Activated CD8-positive, alpha-beta memory T cell treated with anti-CD3 and anti-CD28 coated beads for 48 hours (primary cell): ENCODE measurements at places on chromosomes 6 and 20.

GRCh38 chr6:168130697-168131371 is 51.8 kb upstream of the FRMD1 start:
- no peak for DNase-seq

- no peak for DNase-seq
Observed at GRCh38 chr20:59774921-59775686, 158.3 kb downstream of the SYCP2 start.

- no peak for DNase-seq
Observed at GRCh38 chr20:33563788-33564187, 73.9 kb downstream of the CBFA2T2 start.

- DNase-seq, result no peak
Observed at GRCh38 chr6:165805636-165806035, 142.6 kb upstream of the PDE10A start.

GRCh38 chr6:129901910-129902309 is 40.8 kb upstream of the TMEM244 start:
- no peak for DNase-seq

GRCh38 chr20:35232575-35232974 is 6.1 kb downstream of the MMP24 start:
- no peak for DNase-seq

DNA sequence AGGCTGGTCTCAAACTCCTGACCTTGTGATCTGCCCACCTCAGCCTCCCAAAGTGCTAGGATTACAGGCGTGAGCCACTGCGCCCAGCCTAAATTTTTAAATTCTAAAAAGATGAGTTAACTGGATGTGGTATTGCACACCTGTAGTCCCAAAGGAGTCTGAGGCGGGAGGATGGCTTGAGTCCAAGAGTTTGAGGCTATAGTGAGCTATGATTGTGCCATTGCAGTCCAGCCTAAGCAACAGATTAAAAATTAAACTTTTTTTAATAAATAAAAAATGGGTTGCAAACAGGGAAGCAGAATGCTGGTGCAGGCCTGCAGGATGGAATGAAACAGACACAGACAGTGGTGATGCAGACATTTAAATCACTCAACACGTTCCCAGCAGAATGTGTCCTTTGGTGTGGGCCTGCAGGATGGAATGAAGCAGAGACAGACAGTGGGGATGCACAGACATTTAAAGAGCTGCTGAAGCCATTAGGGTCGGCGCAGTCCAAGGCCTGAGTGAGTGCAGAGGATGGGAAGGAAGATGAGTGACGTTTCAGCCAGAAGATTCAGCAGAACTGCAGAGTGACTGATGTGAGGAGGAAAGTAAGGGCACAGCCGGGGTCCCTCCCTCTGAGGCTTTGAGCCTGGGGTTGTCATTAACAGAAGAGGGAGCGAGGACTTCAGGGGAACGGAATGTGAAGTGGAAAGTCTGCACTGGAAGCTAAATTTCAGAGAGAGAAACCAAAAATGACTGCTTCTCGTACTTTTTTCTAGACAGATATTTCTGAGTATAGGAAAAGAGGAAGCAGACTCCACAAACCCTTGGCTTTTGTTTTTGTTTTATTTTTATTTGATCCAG is 117.5 kb downstream of the RIN2 start:
- DNase-seq, result no peak

DNA sequence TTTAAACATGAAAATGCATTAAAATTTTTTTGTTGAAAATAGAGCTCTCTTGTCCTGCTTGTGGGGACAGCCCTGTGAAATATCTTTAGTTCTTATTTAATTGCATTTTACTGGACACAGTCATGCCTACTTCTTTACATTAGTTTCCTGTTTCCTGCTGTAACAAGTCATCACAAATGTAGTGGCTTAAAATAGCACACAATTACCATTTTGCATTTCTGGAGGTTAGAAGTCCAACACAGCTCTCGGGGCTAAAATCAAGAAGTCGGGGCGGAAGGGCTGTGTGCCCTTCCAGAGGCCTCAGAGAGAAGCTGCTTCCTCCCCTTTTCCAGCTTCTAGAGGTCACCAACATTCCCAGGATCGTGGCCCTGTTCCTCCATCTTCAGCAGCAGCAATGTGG is 29.4 kb downstream of the PNLDC1 start:
- DNase-seq, result no peak

DNA sequence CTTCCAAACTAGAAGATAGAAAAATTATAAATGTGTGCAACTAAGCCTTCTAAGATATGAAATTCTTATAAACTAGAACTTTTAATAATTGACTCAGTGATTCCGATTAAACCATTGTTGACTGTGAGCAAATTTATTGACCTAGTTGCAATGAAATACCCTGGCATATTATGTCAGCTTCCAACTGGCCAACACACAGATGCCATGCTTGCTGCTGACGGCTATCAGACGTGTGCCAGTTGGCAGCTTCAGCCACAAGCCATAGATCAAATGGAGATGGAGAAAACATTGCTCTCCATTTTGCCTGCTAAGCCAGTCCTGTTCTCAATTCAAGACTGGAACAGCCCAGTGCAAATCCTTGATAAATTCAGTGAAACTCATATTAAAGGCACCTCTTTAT is 101.7 kb upstream of the HDGFL1 start:
- no peak for DNase-seq

DNA sequence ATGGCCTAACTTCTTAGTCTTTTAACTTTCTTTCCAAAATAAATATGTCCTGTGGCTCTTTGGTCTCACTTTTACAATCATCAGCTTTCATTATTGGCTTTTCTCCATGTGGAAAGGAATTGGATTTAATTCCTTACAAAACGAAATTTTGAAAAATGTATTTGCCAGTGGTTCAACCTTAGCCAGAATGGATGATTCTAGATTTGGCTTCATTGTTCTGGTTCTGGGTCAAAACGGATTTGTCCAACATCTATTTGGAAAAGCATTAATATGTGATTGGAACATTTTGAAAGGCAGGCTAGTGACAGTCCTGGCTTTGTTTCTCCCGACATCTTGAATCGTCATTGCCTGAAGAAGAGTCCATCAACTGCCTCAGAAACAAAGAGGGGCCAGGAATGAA is 59.2 kb downstream of the TENT5A start:
- DNase-seq, result no peak

- DNase-seq, result no peak
Observed at GRCh38 chr6:126628125-126628524, 288.2 kb downstream of the CENPW start.

DNA sequence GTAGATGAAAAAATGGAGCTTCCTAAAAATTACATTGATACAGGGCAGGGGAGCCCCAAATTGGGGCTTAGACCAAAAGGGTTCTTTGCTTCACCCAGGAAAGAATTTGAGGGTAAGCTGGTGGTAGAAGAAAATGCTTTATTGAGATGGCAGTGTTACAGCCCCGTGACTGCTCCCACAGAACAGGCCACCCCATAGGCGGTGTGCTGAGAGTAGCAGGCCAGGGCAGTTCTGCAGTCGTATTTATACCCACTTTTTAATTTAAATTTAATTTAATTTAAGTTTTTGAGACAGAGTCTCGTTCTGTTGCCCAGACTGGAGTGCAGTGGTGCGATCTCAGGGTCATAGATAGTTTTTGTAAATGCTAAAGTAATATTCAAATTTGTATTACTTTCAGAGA is 265.0 kb downstream of the CDH26 start:
- DNase-seq, result no peak

DNA sequence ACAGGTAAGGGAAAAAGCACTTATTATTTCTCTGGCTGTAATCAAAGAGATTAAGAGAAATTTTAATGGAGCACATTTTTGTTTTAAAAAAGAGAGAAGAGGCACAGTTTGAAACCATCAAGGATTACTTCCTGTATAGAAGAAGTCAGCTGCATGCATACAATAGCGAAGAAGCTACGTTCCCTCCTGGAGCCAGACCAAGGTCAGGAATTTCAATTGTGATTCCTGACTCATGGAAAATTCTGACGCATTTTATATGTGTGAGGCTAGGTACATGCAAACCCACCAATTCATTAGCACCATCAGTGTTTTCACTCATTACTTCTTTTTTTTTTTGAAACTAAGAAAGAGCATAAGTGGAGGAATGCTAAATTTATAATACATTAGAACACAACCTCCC is 232.7 kb upstream of the SGK1 start:
- DNase-seq, result no peak

- DNase-seq, result no peak
Observed at GRCh38 chr6:44050872-44051505, 76.3 kb downstream of the MRPL14 start.

DNA sequence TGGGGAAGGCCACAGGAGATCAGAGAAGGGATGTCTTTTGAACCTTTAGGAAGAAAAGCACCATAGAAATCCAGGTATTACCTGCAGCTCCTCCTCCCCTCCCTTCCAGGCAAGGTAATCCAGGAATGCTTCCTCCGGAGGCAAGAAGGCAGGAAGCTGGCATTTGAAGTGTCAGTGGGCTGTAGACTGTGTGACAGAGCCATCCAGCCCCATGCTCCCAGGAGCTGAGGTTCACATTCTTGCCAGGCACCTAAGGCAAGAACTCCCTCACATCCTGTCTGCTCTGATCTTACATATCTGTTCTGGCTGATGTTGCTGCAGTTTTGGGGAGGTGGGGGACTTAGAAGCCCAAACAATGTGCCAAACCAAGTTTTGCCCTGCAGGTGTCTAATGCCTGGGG is 27.8 kb upstream of the SCUBE3 start:
- no peak for DNase-seq

DNA sequence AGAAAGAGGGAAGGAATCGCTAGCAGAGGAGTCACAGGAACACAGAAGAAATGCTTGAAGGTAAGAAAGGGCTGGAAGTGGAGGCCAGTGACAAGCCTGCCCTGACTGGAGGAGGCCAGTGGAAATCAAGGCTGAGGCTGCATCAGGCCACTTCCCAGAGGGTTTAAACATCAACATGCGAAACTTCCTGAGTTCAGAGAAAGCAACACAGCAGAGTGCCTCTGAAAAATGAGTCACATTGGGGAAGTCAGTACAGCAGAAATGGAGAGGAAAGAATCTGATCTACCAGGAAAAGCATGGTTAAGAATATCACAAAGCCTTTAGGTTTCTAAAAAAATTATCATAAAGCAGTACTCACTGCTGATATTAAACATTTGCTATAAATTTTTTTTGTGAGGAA is 23.3 kb downstream of the NAPB start:
- DNase-seq, result no peak

GRCh38 chr6:43703512-43704429 is 16.2 kb upstream of the MRPS18A start:
- DNase-seq, result no peak

GRCh38 chr6:30164714-30165113 is 1.4 kb downstream of the TRIM15 start:
- DNase-seq, result no peak

- DNase-seq, result no peak
Observed at GRCh38 chr6:63502156-63502555, 70.1 kb upstream of the LOC128125822 start.

GRCh38 chr6:11035616-11036350 is 8.3 kb downstream of the ELOVL2 start:
- no peak for DNase-seq

- no peak for DNase-seq
Observed at GRCh38 chr6:95087394-95088097, 489.8 kb upstream of the MANEA start.

- no peak for DNase-seq
Observed at GRCh38 chr6:42418724-42419123, 33.0 kb downstream of the TRERF1 start.

DNA sequence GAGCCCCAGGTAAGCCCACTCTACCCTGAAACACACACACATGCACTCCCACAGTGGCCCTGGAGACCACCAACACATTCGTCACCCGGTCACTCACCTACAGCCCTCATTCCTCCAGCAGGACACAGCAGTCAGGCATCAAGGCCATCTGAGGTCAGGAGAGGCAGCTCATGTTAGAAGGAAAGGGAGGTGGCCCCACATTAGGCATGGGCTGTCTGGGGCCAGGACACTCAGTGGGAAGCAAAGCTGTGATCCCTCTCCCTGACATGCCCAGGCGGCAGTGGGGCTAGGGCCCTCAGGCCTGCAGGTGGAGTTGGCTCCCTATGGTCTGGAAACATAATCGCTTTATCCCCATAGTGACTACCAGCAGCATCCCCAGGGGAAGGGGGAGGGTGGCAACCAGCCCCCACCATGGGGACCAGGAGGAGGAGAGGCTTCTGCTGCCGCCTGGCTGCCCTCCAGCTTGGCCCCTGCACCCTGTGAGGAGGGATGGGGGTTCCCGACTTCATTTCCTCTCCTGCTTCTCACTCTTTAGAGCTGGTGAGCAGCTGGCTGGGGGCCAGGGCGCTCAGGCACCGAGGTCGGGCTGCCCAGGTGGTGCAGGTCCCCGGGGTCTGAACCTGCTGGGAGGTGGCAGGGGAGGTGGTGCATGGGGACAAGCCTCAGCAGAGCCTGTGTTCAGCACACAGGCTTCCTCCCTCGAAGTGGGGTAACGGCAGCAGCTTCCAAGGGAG is 76.6 kb upstream of the CST7 start:
- DNase-seq, result no peak

DNA sequence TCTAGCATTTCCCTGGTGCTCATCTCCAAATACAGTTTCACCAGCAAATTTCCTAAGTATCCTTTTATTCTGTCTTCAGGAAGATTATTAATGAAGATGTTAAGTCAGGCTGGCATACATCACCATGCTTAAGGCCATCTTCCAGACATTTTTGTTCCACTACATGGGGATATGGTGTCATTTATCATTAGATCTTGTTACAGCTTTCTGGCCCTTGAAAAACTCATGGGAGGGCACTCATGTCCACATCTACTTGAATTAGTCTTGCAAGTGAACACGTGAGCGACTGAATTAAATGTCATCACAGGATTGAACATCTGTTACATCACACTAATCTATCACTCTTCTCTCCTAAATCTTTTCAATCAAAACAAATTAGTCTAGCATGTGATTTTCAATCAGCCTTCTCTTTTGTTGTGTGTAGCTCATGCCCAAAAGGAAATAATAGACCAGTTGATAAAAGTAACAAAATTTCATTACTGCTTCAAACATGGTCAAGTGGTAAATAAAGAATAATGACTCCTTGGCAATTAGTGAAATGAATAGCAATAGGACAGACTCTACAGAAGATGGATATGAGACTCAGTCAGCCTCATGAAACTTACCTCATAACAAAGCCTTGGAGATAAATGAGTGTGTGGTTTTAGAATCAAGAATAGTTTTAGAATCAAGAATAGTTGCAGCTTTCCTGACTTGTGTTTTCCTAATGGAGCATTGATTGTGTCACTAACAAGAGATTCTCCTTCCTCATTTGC is 80.5 kb downstream of the MTFR2 start:
- DNase-seq, result no peak

DNA sequence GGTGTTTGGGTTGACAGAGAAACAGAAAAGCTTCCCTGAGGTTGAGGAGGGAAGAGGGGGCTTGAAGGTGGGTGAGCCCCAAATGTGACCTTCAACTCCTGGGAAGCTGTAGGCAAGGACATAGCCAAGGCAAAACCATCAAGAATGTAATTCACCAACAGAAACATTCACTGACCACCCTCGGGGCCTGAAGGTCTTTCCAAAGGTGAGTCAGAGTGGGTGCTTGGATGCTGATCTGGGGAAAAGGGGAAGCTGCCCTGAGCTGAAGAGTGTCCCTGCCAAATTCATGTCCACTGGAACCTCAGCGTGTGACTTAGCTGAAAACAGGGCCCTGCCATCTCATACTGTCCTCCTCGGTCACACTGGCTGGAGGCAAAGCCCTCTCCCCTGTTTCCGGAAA is 234.2 kb upstream of the SULF2 start:
- DNase-seq, result no peak
